ENCODE measurements at places on chromosomes 1 and 21. TPM values are rescaled to one million over a fixed set of nuclear protein-coding genes. Genes with fewer than 3 reads are reported as not detected.

RSPH1 gene
- total RNA-seq = 0.81 TPM

RPE65 gene
- not detected for total RNA-seq

AUNIP gene
- 1.3 TPM for total RNA-seq

- DNase-seq = no peak
Observed at GRCh38 chr1:227125929-227126545, 185.9 kb downstream of the COQ8A start.

- DNase-seq = no peak
Observed at GRCh38 chr1:204924013-204924759, 53.5 kb downstream of the NFASC start.

DNA sequence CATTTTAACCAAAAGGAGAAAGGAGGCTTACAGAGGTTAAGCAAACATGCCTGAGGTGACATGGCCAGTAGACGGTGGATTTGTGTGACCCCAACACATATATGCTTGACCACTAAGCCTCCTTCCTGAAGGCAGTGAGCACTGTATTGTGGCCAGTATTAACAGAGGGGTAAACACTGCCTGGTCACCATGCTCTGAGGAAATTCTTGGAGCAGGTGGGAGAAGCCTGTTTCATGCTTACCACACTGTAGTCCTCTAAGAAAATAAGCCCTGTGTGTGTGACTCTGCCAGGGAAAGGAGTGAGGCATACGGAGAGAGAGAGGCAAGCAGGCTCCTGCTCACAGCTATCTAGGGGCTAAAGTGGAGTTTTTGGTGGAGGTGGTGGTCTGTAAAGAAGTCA lies 102.7 kb downstream of the KCND3 start:
- DNase-seq = no peak

DNA sequence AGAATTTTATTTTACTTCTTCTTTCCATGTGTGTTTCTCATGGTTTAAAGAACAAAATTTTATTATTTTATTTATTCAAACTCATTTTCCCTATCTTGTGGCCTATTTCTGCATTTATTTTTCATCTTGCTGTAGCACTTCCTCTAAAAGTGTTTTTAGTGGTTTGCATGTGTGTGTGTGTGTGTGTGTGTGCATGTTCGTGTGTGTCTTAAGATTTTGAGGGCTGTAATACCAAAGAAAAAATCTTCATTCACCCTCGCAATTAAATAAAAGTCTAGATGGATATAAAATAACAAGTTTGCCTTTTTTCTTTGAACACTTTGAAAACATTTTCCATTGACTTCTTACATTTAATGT lies 24.6 kb upstream of the FCRL3 start:
- peak; percentile 53 for DNase-seq

DNA sequence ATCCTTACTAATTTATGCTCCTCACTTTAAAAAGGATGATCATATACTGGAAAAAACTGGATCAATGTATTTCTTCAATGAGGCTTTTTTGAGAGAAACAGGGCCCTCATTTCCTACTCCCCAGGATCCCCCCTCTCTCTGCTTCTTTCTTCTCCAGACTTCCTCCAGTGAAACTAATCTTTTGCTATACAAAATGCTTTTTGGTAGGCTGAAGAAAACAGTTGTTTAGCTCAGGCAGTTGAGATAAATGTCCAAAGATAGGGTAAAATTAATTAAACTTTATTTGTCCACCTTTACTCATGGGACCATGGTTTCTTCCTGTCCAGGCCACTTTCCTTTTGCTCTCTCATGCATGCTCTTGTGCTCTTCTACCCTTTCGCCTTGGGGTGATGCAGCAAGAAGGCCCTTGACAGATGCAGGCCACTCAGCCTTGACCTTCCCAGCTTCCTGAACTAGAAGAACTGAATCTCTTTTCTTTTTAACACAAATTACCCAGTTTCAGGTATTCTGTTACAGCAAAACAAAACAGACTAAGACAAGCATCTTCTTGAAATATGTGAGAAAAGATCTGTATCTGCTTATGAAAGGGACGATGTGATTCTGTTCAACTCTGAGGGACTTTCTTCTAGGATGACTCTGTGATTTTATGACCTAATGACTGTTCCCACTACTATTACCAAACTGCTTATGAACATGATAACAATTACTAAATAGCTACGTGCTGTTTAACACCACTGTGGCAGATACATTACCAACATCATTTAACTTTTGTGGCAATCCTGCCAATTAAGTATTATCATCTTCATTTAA lies 63.7 kb downstream of the NVL start:
- no peak for DNase-seq

KRTAP10-3 gene
- not detected for total RNA-seq

DNA sequence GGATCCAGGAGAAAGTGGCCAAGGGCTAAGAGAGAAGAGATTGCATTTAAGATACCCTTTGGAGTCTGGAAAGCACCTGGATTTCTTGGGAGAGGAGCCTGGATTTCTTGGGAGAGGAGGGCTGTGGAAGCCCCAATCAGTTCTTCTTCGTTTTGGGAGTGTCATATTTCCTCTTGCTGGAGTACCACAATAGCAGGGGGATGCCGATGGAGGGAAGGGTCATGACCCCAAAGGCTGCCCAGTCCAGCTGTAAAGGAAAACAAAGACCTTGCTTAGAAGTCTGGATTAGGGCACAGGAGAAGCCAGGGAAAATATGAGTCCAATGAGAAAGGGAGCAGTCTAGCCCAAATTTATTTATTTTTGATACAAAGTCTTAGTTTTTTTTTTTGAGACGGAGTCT lies 11.3 kb downstream of the SSR2 start:
- no peak for DNase-seq

FHAD1 gene
- under 0.01 TPM for total RNA-seq

DNA sequence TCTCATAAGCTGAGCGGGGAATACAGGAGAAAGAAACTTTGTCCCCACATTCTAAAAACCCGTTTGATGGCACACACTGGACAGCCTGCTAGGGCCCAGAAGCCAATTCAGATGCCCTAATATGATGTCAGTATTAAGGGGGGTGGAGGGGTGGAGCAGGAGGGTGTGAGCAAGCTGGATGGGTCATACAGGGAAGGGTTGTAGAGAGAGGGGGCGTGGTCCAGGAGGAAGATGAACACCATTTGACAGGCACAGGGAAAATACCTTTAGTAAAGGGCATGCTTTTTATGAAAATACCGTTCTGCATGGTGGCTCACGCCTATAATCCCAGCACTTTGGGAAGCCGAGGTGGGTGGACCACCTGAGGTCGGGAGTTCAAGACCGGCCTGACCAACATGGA lies 6.0 kb downstream of the TARS2 start:
- no peak for DNase-seq
